ENCODE measurements at places on chromosomes 1 and 21.

DNA sequence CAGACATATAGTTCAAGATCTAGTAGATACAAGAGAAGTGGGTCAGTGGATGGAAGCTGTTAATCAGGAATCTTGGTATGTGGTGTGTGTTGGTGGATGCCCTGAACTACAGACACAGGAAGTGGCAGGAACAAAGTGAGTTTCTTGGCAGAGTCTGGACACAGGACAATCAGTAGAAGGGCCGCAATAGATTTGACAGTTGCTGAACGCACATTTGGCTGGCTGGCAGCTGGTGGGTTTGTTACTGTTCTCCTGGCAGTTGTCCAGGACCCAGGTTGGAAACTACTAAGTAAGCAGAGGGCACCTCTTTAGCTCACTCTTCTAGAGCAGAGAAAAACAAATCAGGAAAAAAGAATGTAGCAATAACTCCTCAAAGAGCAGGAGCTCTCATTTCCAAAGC, 13.2 kb downstream of the KRTAP26-1 start:
- DNase-seq: no peak

- DNase-seq: no peak
Observed at GRCh38 chr1:205271277-205271676, 43.5 kb downstream of the TMCC2 start.

DNA sequence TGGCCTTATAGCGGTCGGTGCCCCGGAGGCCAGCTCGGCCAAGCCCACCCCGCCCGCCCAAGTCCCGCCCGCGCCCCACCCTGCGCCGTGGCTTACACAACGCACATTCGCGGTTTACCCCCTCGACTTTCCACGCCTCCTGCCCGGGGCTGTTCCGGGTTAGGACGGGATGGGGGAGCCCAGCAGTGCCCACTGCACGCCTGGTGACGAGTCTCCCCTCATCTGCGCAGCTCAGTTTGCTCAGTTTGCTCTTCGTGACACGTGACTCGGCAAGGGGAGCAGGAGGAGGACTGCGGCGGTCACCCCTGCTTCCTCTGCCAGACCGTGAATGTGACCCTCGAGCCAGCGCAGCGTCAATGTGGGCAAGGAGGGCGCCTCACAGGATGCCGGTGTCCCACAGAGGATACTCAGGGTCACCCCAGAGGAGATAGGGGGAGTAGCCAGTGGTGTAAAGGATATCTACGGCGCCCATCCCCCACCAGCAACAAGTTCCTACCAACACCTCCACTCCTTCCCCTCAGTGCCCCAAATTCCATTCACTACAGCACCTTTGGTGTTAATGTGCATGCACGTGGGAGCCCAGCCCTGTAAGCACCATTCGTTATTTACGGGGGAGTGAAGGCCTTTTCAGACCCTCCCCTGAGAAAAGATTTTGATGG, 350 bp upstream of the S100A6 start:
- no peak for DNase-seq

GRCh38 chr1:181637998-181638397, 154.7 kb downstream of the CACNA1E start:
- DNase-seq: no peak

DNA sequence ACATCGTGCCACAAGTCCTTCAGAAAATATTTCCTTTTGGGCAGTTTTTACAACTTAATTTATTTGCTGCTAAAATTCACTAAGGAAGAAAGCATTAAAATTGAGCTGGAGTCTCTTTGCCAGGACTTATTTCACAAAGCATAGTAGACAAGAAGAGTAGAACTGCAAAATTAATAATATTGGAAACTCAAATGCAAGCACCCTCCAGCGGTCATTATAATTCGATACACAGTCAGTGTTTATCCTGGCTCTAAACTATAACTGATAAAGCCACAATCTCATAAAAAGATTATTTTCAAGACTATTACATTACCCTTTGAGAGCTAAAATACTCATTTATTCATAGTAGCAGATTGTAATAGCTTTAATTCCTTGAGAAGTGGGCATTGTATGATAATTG, 655.4 kb downstream of the RWDD3 start:
- DNase-seq: no peak

DNA sequence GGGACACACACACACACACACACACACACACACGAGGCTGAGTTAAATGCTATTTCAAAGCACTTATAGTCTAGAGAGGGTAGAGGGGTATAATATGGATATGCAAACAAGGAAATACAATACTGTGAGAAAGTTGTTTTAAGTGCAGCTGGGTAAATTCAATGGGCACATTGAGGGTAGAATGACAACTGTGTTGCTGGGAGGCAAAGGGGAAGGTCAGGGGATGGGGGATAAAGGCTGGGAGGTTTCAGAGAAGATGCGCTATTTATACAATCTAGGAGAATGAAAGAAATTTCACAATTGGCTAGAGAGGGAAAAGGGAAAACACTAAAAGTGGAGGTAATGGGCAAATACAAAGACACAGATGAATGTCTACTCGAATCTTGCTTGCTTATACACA, 19.4 kb downstream of the EXTL2 start:
- DNase-seq: no peak

- no peak for DNase-seq
Observed at GRCh38 chr1:59731591-59731990, 83.2 kb upstream of the HOOK1 start.

- DNase-seq: no peak
Observed at GRCh38 chr21:35538386-35538785, 489.3 kb upstream of the RUNX1 start.

DNA sequence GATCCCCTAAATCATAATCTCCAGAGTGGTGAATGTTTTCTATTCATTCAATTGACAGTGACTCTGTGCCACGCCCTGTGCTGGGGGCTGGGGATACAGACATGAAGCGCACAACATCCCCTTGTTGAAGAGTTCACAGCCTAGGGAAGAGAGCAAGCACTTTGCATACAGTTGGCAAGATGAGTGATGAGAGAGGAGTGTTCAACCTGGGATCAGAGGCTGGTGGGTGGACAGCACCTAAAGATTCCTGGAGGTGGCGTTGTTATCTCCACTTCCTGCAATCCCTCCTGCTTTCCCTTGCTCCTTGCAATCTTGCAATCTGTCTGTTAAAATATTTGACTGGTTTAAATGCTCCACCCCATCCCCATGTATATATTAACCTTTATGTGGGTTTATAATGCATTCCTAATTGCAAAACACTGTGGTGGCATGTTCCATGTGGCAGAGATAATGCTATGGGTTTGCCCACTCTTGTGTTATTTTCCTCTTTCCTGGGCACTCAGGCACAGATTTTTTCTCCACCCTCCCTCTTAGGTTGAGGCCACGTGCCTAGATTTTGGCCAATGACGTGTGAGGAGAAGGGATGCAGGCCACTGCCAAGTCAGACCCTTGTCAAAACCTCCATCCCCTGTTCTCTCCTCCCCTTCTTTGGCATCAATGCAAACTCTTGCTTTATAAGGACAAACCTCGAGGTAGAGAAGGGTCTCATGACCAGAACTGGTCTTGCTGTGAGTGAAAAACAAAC, 36.2 kb upstream of the GADD45A start:
- no peak for DNase-seq

DNA sequence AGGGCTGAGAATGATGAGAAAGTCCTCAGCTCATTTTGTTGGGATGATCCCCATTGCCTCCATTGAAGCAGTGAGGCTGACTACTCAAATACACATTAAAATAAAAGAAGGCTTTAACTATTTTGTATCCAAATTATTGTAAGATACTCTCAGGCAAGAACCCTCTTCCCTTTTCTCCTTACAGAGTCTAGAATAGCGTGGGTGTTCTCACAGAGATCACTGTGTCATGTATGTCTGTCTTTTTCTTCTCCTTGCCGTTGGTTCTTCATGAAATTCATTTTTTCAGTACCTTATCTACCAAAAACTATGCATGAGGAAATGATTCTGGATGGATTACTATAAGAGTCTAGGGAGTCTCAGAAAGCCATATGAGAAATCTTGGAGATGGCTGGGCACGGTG, 30.1 kb downstream of the SORT1 start:
- DNase-seq: no peak

- DNase-seq: no peak
Observed at GRCh38 chr1:234842726-234843641, 233.0 kb upstream of the IRF2BP2 start.

GRCh38 chr1:34144766-34145165, 20.3 kb downstream of the CSMD2 start:
- DNase-seq: no peak

DNA sequence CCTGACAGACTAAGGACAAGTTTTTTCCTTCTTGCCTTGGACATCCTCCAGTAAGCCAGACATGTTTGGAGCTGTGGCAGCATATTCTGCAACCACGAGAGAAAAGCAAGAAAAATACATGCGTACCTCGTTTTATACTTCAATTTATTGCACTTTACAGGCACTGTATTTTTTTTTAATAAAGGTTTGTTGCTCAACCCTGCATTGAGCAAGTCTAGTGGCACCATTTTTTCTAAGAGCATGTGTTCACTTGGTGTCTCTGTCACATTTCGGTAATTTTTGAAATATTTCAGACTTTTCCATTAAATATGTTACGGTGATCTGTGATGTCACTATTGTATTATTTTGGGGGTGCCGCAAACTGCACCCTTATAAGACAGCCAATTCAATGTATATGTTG, 2.1 kb upstream of the SSX2IP start:
- no peak for DNase-seq

DNA sequence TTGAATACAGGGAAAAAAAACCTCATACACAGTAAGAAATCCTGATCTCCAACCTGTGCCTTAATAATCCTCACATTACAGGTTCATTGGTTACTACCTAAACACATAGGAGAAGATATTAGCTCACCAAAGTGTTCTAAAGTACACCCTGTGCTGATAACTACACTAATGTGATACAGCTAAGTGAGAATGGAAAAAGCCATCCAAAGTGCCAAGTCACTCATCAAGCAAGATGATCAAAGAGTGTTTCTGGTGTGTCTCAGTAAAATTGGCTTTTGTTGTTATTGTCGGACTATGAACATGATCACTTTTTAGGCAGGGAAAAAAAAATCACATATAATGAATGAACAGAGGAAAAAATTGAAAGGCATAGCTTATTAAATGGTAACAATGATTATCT, 31.4 kb downstream of the EPS15 start:
- no peak for DNase-seq

DNA sequence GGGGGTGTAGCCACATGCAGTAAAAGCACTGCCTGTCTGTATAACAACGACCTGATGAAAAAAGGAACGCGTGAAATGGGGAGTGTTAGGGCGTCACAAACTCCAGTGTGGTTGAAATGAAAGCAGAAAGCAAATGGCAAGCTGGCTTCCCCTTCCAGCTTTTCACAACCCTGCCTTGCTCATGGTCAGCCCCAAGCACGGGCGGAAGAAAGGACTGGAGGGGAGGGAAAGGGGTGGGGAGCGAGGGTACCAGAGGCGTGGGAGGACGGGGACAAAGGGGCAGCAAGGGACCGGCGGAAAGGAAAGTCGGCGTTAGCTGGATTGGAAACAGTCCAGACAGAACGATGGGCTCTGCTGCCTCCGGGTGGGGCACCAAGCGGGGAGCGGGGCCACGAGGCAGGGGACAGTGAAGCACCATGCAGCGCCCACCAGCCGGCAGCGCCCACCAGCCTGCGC, 9.6 kb downstream of the VPS26C start:
- no peak for DNase-seq

DNA sequence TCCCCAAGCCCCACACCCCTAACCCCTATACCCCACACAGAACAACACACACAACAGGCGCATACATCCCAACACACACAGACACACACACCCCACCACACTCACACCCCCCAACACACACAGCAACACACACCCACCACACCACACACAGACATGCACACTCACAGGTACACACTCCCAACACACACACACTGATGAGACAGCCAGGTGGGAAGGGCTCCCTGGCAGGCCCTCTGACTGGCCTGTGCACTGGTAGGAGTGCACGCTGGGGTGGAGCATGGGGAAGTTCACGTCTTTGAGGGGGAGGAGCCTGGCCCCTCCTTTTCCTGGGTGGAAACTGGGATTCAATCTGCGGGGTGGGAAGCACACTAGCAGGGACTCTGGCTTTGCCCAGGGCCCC, 116.7 kb downstream of the RHOU start:
- DNase-seq: no peak

GRCh38 chr1:157288996-157289395, 150.8 kb upstream of the ETV3 start:
- DNase-seq: no peak

GRCh38 chr1:180778782-180779398, 133.8 kb upstream of the KIAA1614 start:
- no peak for DNase-seq

DNA sequence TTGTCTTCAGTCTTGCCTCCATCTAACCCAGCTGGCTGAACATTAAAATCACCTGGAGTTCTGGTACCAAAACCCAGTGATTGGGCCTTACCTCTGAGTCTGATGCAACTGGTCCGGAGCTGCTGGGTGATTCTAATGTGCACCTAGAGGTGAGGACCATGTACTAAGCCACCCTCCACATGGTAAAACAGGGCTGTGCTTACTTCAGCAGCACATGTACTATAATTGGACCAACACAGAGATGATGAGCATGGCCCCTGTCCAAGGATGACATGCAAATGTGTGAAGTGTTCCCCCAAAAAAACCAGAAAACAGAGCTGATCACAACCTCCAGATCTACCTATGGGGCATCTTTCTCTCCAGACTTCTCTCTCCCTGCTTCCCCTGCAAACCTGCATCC, 37.0 kb downstream of the ELK4 start:
- DNase-seq: no peak

- no peak for DNase-seq
Observed at GRCh38 chr1:116106646-116107045, 4.6 kb upstream of the MAB21L3 start.

GRCh38 chr1:160048335-160048734, 16.5 kb upstream of the PIGM start:
- no peak for DNase-seq

All from cortex of kidney (tissue), 1 donor.